Umbilical cord (tissue), 2 donors: ENCODE measurements at places on chromosomes 2 and 18. TPM values are rescaled to one million over a fixed set of nuclear protein-coding genes. Genes with fewer than 3 reads are reported as not detected.

DNA sequence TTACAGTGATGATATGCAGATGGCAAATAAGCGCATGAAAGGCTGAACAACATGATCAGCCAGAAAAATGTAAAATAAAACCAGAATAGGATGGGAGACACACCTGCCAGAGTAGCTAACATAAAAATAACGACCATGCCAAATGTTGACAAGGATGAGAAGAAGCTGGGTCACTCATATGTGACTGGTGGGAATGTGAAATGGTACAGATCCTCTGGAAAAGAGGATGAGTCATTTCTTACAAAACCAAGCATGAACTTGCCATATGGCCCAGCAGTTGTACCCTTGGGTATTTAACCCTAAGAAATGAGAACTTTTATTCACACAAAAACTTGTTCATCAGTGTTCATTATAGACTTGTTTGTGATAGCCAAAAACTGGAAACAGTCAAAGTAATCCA, 143.8 kb downstream of the SH3BP4 start:
- no peak for DNase-seq

DNA sequence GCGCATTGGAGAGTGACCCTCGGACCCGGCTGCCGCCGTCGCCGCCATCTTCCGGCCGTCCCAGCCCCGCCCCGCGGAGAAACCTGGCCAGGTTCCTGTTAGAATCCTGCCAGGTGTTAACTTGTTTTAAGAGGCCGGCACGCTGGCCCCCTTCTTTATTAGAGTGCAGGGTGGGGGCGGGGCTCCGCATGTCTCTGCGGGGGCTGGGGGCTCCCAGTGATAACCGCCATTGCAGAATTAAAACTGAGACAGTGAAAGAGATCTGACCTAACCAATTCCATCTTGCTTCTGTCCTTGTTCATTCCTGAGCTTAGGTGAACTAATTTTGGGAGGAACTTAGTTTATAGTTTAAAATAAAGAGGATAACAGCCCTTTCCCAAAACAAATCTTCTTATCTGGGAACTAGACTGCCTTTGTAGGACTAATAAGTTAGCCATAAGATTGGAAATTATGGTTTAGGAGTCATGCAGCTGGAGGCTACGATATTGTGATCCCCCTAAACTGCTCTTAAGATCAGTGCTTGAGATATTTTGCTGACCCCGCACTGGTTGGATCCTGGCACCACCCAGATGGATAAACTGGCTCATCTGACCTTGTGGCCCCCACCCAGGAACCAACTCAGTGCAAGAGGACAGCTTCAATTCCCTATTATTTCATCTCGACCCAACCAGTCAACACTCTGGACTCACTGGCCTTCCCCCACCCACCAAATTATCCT, 543 bp upstream of the STARD7 start:
- no peak for DNase-seq

- DNase-seq, result peak; percentile 60
Measured at GRCh38 chr18:6629635-6630140, 99.8 kb upstream of the ARHGAP28 start.

Gene COL6A3
- total RNA-seq, result 1,957 TPM
